RCC 7860 (cell line): ENCODE measurements at places on chromosomes 2 and 18.

DNA sequence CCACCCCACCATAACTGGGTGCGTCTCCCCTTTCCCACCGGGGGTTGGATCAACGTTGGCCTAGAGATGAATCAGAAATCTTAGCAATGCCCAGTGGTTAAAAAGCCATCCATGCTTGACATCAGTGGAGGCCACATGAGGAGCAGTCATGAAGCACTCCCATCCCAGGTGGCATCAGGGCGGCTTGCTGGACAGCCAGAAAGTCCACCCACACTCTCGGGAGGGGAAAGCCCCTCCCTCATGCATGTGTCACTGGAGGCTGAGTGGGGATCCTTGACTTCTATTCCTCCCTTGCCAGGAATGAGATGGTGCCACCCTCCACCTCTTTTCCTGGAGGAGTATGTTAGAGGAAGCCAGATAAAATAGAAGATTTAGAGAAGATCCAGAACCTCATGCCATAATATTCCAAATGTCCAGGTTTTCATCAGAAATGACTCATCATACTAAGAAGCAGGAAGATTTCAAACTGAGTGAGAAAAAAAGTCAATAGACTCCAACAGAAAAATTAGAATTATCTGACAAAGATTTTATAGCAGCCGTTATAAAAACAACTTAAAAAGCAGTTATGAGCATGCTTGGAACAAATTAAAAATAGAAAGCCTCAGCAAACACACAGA lies 507.1 kb upstream of the ID2 start:
- DNase-seq, result peak; percentile 91

DNA sequence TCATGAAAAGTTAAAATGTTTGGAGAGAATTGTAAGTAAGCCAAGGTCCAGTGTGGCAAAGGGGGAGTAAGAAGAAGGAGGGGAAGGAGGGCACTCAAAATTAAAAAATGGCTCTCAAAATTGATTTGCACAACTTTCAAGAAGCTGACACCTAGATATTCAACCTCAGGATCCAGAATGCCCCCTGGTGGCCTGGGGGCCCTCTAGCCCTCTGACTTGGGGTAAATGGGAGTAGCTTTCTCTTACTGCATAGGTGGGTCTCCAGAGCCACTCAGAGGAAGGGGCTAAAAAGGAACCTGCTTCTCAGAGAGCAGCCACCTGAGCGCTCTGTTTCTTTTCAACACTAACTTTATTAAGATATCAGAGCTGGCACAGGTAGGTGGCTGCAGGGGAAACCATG lies 968.5 kb downstream of the BCL11A start:
- DNase-seq, result no peak

GRCh38 chr2:166727095-166727494 lies 161.2 kb upstream of the XIRP2 start:
- DNase-seq, result no peak

- no peak for DNase-seq
Observed at GRCh38 chr2:439556-440402, 151.9 kb upstream of the ALKAL2 start.

- no peak for DNase-seq
Observed at GRCh38 chr18:6219116-6219717, 195.5 kb downstream of the L3MBTL4 start.

DNA sequence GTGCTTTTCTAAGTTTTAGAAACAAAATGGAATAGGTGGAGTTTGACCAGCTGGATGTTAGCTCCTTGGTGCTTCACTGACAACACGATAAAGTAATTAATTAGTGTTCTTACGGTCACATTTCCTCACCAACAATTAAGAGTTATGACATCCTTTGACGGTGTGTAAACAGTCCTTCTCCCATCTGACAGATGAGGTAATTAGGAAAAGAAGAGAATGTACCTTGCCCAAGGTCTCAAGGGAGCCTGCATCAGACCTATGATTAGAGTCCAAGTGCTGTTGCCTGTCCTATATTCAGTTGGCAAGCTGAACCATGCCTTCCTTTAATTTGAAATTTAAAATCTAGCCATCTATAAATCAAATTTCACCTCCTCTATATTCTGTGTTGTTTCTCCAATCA lies 48.3 kb upstream of the STK17B start:
- no peak for DNase-seq

- DNase-seq, result peak; percentile 62
Observed at GRCh38 chr2:42128721-42129486, 40.2 kb upstream of the EML4 start.

DNA sequence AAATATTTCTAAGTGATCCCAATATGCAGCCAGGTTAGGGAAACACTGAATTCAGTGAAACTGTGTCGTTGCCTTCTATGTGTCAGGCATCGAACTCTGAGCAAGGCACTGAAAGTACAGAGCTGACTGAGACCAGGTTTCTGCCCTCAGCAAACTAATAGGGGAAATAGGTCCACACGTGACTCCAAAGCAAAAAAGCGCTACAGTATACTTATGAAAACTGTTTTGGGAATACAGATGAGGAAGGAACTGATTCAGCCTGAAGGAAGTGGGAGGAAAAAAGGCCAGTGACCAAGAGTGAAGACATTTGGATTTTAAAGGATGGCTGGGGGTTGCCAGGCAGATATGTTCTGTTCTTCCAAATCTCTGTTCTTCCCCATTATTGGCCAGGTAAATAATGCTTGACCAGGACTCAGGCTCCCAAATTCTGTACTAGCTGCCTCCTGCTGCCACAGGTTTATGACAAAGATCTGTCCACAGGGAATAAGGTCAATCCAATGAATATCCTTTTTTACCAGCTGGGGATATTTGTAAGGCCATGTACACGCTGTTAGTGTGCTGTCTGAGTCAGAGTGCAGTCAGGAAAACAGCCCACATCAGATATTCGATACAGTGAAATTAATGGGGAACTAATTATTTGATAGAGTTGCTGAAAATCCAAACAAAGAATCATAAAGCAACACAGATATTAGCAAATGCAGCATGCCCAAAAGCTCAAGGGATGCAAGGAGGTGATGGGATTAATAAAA lies 24.5 kb upstream of the INPP4A start:
- DNase-seq, result no peak

- DNase-seq, result peak; percentile 20
Observed at GRCh38 chr2:96359310-96359709, 23.7 kb downstream of the NCAPH start.

GRCh38 chr2:236579048-236579745 lies 9.6 kb downstream of the ACKR3 start:
- DNase-seq, result no peak

GRCh38 chr2:234996069-234996940 lies 44.5 kb downstream of the SH3BP4 start:
- DNase-seq, result peak; percentile 96

- no peak for DNase-seq
Observed at GRCh38 chr2:145573608-145574007, 1053.7 kb upstream of the ZEB2 start.

DNA sequence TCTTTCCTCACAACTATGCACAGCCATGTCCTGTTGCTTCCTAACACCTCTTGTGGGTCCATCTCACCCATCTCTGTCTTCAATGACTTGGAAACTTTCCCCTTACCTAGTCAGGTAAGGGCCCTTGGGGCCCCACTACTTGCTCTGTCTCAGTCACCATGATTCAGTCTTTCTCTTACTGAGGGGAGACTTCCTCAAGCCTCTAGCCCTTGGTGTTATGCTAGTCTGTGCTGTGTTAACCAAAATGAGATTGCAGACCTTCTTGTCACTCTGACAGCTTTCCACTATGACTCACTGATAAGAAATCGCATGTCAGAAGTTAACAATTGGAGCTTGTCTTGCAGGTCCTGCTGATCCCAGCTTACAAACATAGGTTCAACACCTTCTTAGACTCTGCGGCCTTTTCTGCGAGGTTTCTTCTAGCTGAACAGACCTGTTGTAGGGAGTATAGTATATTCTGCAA lies 65.3 kb downstream of the WDR75 start:
- DNase-seq, result no peak

DNA sequence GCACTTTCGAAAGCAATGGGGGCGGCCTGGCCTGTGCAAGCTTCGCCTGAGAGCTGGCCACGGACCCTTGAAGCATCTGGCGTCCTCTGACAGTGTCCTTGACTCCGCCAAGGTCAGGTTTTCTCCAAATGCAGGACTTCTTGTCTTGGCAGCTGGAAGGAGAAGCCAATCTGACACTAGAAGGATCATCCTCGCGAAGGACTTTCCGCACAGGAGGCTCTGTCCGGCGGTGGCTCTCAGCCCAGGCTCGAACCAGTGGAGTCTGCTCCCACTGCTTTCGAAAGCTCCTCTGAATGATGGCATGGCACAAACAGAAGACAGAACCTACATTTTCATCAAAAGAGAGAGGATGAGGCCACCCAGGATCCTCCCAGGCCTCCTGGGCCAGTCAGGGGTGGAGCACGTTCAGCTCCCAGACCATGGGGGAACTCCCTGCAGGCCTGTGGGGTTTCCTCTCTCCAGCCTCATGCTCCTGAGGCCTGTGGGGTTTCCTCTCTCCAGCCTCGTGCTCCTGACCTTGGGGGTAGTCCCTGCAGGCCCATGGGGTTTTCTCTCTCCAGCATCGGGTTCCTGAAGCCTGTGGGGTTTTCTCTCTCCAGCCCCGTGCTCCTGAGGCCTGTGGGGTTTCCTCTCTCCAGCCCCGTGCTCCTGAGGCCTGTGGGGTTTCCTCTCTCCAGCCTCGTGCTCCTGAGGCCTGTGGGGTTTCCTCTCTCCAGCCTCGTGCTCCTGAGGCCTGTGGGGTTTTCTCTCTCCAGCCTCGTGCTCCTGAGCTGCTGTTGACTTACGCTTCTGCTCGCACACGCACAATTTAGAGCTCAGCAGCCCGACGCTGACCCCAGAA lies 396.5 kb upstream of the SALL3 start:
- DNase-seq, result no peak

- no peak for DNase-seq
Observed at GRCh38 chr2:144939590-144939989, 419.7 kb upstream of the ZEB2 start.

DNA sequence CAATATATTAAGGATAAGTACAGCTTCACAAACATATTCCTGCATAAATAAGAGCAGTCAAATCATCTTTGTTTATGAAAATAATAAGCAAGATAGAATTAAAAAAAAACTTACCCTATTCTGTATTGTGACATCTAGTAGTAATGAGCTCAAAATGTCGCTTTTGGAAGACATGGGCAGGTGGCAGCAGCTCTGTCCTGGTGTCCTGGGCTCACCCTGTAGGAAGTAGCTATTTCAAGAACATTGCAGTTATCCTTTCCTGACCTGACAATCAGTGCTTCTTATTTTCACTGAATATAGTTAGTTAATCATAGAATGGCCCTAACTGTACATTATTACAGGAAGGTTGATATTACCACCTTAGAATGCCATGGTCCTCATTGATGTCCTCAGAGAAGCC lies 229.1 kb downstream of the BABAM2 start:
- no peak for DNase-seq

GRCh38 chr2:102771114-102771513 lies 9.3 kb downstream of the TMEM182 start:
- no peak for DNase-seq

GRCh38 chr2:112314856-112315255 lies 39.5 kb downstream of the ZC3H6 start:
- DNase-seq, result no peak

GRCh38 chr2:72887032-72887739 lies at the start of gene SPR:
Gene SPR, plus strand, starts transcription at chr2:72887408. Its CDS starts 25 bp downstream, at chr2:72887433.
- peak; percentile 62 for DNase-seq

- no peak for DNase-seq
Observed at GRCh38 chr2:239522002-239522739, 121.4 kb upstream of the HDAC4 start.

GRCh38 chr2:237551071-237551574 lies 15.3 kb upstream of the PRLH start:
- no peak for DNase-seq

DNA sequence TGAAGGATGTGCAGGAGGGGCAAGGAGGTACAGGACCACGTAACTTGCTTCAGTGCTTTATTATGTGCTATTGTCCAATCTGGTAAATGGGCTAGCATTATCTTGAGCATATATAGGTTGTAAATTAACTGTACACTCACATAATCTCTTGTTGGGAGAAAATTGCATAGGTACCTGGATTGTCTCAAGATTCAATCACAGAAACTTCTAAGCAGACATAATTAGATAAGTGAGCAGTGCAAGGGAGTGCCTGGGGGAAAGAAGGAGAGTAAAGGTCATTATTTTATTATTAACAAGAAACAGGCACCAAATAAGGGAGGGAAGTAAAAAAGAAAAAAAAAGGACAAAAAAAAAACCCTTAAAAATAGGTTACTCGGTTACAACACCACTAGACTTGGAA lies 186.2 kb downstream of the MBD5 start:
- no peak for DNase-seq
